ENCODE measurements at places on chromosomes 2 and 18.

DNA sequence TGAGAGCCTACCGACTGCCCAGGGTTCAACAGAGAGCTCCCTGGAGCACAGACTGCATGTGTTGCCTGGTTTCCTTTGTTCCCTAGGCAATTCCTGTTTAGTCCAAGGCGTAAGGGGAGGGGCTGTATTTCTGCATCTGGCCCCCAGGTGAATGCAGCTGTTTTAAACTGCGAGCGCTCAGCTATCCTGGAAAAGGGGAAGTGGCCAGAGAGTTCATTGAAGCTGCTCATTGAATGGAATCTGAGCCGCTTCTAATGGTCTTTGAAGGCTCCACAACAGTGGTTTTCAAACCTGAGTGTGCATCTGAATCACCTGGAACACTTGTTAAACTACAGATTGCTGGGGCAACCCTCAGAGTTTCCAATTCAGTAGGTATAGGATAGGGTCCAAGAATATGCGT is 18.1 kb downstream of the MAPK4 start:
- no peak for DNase-seq

GRCh38 chr2:101361121-101361520 is 26.2 kb downstream of the CREG2 start:
- no peak for DNase-seq

- no peak for DNase-seq
These were observed 15.3 kb downstream of the CAPN10 start for GRCh38 chr2:240601831-240602160.

DNA sequence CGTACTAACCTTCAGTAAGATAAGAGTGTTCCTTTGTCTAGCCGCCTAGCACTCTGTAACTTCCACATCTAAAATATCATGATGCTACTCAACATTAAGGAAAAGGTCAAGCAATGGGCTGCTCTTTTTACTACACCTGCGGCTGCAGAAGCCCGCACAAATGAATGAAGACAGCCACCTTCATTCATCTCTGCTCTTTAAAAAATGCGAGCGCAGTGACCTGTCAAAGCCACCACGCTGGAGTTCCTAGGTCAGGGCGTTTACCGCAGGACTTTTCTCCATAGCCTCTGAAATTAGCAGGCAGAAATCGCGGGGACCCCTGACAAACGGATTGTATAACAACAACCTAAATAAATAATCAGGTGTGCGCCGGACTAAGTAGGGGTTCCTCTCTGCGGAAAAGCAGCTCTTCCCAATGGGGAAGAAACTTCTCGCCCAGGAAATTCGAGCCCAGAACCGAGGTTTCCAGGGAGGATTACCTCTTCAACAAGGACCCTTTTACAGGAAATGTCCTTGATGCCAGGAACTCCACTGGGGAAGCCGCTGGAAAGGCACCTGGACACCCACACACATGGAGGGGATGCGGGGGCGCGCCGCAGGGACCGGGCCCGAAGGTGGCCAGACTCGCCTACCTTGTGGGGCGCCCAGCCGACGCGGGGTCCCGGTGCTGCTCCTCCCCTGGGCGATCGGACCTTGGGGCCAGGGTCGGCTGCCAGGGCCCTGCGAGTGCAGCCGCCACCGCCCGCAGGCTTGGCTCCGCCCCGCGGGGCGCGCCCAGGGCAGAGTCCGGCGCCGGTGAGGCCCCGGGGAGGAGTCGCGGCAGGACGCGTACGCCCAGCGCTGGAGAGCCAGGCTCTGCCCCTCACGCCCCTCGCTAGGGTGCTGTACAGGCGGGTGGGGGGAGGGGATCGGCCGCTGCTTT is at the start of gene CCDC68:
CCDC68 (minus strand) TSS at position 758 of the 922 bp plus-strand sequence. CDS start 16,670 bp downstream, outside the sequence.
- no peak for DNase-seq

GRCh38 chr2:20092226-20092900 is 40.9 kb upstream of the LAPTM4A start:
- no peak for DNase-seq

- no peak for DNase-seq
These were observed 97.2 kb downstream of the DTNA start for GRCh38 chr18:34807106-34807796.

- no peak for DNase-seq
These were observed 45.3 kb downstream of the ACAA2 start for GRCh38 chr18:49768051-49768391.
